ENCODE measurements at places on chromosomes 13 and 19.

DNA sequence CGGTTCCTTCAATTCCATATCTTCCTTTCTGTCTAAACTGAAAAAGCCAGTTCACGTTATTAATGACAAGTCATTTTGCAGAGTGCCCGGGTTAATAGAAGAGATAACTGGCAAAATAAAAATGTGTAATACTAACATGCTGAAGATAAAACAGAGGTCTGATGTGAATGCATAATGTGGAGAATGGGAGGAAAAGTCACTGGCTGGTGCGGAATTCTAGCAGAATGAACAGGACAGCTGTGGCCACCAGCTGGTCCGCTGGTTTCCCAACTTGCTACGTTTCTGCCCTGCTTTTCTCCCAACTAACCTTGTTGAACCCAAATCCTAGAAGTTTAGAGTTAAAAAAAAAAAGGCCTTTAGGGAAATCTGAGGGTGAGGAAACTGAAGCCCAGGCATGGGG is 42.4 kb downstream of the PCDH8 start:
- H3K4me1 ChIP-seq, result peaks cover 4% of the 10 kb centered on the region
- H3K27me3 ChIP-seq, result no peaks in the 10 kb centered on the region
- H3K36me3 ChIP-seq, result no peaks in the 10 kb centered on the region
- DNase-seq, result no peak

DNA sequence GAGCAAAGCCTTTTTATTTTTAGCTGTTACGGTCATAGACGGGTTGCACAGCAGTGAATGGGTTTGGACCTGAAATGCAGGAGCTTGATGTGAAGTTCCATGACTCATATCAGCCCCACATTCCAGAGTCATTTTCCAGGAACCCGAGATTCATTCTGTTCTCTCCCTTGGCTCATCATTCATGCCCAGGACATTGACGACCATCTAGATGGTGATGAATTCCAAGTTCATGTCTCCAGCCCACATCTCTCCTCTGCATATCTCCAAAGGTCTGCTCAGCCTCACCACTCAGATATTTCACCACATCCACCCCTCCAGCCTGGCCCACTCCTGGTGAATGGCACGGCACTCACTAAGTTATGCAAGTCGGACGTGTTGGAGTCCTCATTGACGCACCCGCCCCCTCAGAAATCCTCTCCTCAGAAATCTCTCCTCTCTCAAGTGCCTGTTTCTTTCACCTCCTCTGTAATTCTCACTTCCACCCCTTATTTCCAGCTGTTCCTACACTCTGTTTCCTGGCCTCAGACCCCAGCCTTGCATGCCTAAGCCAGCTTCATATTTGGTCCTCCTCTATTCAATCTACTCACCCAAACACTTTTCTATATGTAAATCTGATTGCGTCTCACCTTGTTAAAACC is 83.1 kb downstream of the ALOX5AP start:
- peaks cover 22% of the 10 kb centered on the region for H3K27me3 ChIP-seq
- peaks cover 10% of the 10 kb centered on the region for H3K4me1 ChIP-seq
- H3K27ac ChIP-seq, result no peak overlapping the region
- H3K4me3 ChIP-seq, result no peak overlapping the region

DNA sequence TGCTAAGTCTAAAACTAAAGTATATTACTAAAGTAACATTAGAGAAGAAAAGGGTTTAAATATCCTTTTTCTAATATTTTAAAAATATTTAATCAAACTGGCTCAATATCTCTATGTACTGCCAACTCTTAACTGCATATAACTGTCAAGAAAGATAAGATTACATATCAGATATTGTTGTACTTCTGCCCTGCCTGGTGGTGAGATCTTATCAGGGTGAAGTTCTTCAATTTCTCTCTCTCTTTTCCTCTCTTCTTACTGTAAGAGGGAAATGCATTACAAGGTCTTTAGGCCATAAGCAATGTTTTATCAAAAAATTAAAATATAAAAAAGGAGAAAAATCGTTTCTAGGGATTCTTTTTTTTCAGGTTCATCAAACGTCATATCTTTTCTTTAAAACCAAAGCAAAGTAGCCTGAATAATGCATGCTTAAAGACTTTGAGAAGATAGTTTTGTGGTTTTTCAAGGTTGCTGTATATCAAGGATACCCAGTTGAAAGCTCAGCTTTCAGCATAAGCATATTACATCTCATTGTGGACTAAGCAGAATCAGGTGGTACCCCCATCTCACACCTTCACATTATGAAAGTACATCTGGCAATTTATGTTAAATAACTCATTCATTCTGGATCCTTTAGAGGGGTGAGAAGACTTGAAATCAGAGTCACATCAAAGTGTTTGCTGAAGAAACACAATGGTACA is 1625.7 kb upstream of the SLC10A2 start:
- no peaks in the 10 kb centered on the region for H3K36me3 ChIP-seq
- H3K27ac ChIP-seq, result no peak overlapping the region
- no peaks in the 10 kb centered on the region for H3K4me1 ChIP-seq
- H3K4me3 ChIP-seq, result no peak overlapping the region
- no peak for DNase-seq

- no peaks in the 10 kb centered on the region for H3K36me3 ChIP-seq
- H3K4me3 ChIP-seq, result no peak overlapping the region
- H3K27ac ChIP-seq, result no peak overlapping the region
- H3K27me3 ChIP-seq, result peaks cover 6% of the 10 kb centered on the region
- DNase-seq, result no peak
These were observed 226.3 kb downstream of the DLEU7 start for GRCh38 chr13:50617134-50617721.

GRCh38 chr19:585551-586110 is 4.0 kb upstream of the HCN2 start:
- peaks cover 13% of the 10 kb centered on the region for H3K27me3 ChIP-seq
- DNase-seq, result no peak
- peaks cover 4% of the 10 kb centered on the region for H3K4me1 ChIP-seq

All from activated CD8-positive, alpha-beta T cell treated with anti-CD3 and anti-CD28 coated beads, Interleukin-2, amount 10 ng/mL, durations not matched to agents 7 days and 5 days (primary cell).